NCI-H345 (cell line): ENCODE measurements at places on chromosomes 2 and 18.

- no peak for DNase-seq
Observed at GRCh38 chr2:209368914-209369313, 54.9 kb upstream of the MAP2 start.

- no peak for DNase-seq
Observed at GRCh38 chr2:172345956-172346555, 81.3 kb upstream of the ITGA6 start.

DNA sequence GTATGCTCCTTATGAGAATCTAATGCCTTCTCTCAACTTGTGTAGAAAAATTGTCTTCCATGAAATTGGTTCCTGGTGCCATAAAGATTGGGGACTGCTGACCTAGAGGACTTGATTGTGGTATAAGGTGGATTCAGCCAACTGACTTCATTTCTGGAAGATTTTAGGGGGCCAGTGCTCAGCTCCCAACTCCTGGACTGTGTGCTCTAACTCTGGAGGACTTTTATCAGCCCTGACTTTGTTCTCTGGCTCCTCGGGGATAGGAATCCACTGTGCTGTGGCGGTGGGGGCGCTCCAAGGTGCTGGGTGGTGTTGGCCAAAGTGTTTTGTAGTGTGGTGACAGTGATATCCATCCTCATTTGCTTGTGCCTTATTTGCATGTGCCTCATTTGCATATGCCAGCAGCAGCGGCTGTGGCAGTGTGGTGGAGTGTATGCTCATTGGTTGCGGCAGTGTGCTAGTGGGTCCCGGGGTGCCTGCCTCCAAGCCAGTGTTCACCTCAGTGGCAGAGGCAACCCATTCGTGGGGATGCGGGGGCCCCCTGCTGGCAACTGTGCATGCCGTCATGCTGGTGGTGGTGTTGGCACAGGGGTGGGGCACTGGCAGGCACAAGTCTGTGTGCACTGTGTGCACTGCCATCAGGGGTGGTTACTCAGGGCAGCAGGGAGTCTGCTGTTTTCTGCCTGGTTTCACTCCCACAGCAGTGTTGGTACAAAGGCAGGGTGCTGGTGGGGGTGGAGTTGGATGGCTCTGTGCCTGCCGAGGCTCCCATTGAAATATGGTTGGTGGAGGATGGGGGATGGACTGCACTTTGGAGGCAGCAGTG, 19.6 kb downstream of the EHBP1 start:
- peak; percentile 52 for DNase-seq

- no peak for DNase-seq
Observed at GRCh38 chr2:10931710-10932255, 20.0 kb downstream of the KCNF1 start.

DNA sequence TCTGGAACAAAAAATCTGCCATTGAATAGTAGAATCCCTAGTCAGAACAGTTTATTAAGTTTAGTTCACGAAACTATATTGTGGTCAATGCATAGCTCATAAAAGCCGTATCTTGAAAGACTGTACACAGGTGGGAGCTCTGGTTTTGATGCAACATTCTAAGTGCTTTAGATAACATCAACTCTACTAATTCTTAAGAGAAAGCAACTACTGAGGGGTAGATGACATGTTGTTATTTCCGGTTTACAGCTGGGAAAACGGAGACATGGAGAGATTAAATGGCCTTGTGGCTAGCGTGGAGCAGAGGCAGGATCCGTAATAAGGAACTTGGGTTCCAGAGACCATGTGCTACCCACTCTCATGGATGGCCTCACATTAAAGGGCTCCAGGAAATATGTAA, 4.2 kb upstream of the ITGA6 start:
- DNase-seq = no peak

DNA sequence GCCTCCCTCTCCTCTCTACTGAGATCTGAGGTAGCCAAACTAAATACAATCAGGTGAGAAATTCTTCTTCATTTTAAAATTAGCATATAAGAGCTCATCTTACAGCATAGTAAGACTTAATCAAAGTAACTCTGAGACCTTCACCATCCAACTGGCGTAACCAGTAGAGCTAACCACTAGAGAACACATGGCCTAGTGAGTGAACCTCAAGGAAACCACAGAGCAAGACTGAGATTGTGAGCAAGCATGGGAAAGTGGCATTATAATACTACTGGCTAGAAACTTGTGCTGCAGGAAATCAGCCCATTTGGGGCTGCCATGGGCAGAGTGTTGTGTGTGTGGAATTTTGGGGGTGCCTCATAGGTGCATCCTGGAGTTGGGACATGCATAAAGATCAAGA, 61.1 kb upstream of the SPHKAP start:
- DNase-seq = no peak

DNA sequence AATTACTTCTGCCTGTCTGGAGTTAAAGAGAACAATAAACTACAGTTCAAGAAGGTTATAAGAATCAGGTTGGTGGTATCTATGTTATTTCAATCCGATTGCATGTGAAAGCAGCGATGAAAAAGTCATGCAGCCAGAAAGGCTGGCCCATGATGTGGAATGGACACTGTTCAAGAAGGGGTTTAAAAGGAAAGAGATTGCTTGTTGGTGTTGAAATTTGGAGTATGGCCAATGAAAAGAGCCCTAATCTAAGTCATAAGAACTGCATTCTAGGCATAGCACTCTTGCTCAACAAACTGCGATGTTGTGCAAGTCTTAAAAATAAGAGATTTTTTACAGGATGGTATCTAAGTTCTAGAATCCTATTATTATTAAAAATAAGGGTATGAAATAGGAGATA, 61.3 kb downstream of the EFEMP1 start:
- no peak for DNase-seq

DNA sequence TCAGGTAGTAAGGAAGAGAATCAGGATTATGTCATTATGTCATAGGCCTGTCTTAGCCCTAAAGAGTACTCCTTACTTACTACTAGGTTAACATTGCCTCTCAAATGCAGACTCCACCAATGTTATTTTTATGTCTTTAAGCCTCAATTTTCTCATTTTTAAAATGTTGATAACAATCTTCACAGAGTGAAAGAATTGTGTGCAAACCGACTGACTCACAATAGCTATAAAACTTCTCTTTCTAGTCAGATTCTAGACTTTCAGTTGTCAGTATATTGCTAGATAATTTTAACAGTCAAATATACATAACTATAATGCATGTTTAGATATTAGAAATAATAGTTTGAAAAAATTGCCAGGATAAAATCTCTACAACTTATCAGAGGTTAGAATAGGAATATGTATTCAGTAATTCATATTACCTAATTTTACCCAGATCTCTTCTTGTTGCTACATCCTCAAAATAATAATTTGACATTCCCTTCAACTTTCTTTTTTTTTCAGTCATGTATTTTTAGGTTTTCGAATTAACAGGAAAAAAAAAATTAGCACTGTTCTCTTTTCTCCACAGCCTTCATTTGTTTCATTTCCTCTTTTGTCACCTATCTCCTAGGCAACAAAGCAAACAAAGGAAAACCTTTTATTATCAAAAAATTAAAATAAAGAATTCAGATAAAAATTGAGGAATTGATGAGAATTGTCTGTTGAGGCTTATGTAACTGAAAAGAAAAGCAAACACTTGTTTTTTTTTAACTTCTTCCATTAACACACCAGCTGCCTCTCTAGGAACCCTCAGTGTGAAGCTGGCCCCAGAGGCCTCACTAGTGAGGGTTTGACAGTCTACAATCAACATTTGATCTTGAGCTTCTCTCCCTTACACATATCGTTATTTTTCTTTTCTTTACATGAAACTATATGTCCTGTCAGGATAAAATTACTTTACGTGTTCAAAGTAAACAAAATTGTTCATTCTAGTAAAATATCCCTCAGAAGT, 279.0 kb downstream of the CALCRL start:
- DNase-seq = no peak

GRCh38 chr2:95007822-95008221, 17.7 kb upstream of the MAL start:
- no peak for DNase-seq

- no peak for DNase-seq
Observed at GRCh38 chr2:215870986-215871385, 142.4 kb downstream of the MREG start.

- DNase-seq = no peak
Observed at GRCh38 chr2:35293261-35293660, 1062.3 kb upstream of the CRIM1 start.

DNA sequence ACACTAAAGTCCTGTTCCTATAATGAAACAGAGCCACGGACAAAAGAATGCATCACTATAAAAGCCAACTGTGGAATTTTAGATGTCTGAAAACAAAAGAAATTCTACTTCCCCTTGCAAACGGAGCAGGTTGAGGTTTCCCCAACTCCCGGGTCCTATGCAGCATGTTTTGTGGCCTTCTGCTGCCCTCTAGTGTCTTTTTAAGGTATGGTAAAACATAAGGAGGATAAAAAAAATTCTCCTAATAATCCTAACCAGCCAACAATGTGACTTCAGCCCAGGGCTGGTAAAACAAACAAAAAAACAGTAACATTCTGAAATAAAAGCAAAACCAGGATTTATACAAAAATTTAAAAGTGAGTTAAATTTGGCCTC, 539.5 kb downstream of the NRXN1 start:
- DNase-seq = peak; percentile 62

GRCh38 chr2:67416136-67416535, 19.0 kb downstream of the ETAA1 start:
- no peak for DNase-seq

GRCh38 chr2:20137131-20137571, 85.7 kb upstream of the LAPTM4A start:
- no peak for DNase-seq

DNA sequence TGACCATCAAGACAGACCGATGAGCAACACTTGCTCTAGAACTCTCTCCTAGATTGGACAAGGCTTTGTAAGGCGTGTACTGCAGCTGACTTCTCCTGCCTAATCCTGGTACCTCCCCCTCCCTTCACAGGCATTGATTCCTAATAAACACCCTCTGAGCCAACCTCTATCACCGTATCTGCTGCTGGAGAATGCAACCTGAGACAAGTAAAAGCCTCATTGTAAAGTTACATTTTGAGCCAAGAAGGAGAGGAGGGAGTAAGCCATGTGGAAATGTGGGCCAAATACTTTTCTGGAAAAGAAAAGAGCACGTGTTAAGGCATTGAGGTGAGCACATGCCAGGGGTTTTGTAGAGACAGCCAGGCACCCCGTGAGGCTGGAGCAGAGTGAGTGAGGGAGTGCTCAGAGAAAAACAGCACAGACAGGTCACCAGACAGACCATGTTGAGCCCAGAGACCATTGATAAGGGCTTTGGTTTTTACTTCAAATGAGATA, 2.6 kb upstream of the WDFY1 start:
- no peak for DNase-seq

DNA sequence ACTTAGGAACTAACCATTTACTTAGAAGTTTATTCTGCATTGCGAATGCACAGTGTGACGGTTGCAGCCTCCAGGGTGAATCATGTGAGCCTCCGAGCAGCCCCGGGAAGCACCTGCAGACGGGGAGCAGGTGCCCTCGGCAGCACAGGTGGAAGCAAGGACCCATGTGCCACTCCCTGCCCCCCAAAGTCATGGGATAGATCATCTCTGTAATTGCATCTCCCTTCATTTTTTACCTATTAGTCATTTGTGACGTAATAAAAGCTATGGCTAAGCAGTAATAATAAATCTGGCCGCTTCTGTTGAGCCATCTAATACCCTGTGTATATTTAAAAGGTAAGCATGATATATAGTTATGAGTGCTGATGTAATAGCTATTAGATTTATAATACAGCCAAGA, 97.2 kb downstream of the PTGR3 start:
- peak; percentile 48 for DNase-seq

GRCh38 chr2:100747996-100748615, 71.8 kb upstream of the NPAS2 start:
- DNase-seq = no peak

- DNase-seq = peak; percentile 23
Observed at GRCh38 chr2:176107731-176108181, 676 bp downstream of the HOXD11 start.

DNA sequence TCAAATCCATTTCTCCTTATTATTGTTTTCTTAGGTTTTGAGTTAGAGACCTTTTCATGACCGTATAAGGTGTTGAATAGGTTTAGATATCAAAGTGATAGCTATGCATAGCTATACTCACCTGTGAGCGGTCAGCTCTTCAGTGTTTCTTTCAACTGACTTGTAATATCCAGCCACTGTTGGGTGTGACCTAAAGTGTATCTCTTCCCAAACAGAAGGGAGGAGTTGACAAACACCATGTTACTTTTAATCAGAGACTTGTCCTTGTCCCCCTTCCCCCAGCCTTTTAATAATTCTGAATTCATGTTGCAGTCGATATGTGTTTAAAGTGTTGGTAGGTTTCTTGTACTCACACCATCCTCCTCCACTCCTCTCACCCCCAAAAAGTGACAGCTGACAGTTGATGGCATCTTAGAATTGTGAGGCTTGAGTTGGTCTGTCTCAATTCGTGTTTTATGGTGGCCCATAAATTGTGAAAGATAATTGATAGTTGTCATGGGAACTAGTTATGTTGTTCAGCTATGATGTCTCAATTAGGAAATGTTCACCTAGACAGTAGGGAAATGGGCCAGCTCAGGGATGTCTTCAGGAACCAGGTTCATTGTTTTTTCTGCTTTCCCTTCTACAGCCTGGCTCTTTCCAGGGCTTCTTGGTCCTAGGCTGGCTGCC, 12.0 kb downstream of the NEDD4L start:
- DNase-seq = no peak

GRCh38 chr2:233992513-233993217, 57.8 kb upstream of the SPP2 start:
- no peak for DNase-seq

- no peak for DNase-seq
Observed at GRCh38 chr2:227410191-227410590, 22.4 kb upstream of the SCYGR1 start.

- no peak for DNase-seq
Observed at GRCh38 chr2:233363744-233364235, 9.5 kb downstream of the DGKD start.

- DNase-seq = no peak
Observed at GRCh38 chr18:62332964-62333695, 8.0 kb downstream of the TNFRSF11A start.

DNA sequence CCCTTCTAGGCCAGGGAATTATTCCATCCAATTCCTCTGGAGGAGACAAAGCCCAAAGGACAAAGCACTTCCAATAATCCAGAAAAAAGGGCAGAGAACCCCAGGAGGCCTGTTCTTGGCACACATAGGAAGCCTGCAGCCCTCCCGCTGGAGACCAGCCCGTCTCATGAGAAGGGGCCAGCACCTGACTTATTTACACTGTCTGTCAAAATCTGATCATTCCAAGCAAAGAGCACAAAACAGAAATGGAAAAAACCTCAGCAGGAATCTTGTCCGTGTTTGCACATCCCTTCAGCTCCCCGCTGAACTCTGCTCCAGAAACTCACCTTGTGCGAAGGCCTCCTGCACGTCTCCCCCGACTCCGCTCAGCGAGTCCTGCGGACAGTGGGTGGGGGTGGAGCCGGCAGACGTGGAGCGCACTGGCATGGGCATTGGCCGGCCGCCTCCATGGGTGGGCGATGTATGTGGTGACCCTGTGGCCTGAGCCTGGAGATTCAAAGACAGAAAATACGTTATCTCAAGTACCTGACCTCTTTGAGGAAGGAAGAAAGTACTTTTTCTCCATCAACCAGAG, 46.2 kb upstream of the DNMT3A start:
- DNase-seq = no peak

- no peak for DNase-seq
Observed at GRCh38 chr18:51519571-51519970, 322.1 kb upstream of the MEX3C start.

GRCh38 chr2:8028981-8029380, 652.9 kb upstream of the ID2 start:
- peak; percentile 27 for DNase-seq

- DNase-seq = peak; percentile 76
Observed at GRCh38 chr2:174334781-174335251, at the start of gene SP9. Gene SP9, plus strand, starts transcription at chr2:174334954. Its CDS starts 139 bp downstream, at chr2:174335093.

- no peak for DNase-seq
Observed at GRCh38 chr18:23745366-23745765, 56.1 kb downstream of the LAMA3 start.

GRCh38 chr2:218091746-218092145, 22.7 kb downstream of the RUFY4 start:
- no peak for DNase-seq
